ENCODE measurements at places on chromosomes 3 and 15. TPM values are rescaled to one million over a fixed set of nuclear protein-coding genes. Genes with fewer than 3 reads are reported as not detected.

The SEMA4B gene
- total RNA-seq: 16.2 TPM

The ZBTB47 gene
- 24.0 TPM for total RNA-seq

The KLHDC8B gene
- 16.9 TPM for total RNA-seq

The MUSTN1 gene
- total RNA-seq: 0.50 TPM

The SLC22A13 gene
- total RNA-seq: 0.22 TPM

The ITGA11 gene
- total RNA-seq: 2.8 TPM

The MYRIP gene
- 0.22 TPM for total RNA-seq

The LRIG1 gene
- 37.7 TPM for total RNA-seq

The SLC28A2 gene
- total RNA-seq: not detected

Measured in uterine smooth muscle cell (primary cell).